HepG2 (cell line): ENCODE measurements at places on chromosomes 5 and 9.
A peak's percentile ranks its signal among the peaks of the same experiment; 100 is the strongest.

DNA sequence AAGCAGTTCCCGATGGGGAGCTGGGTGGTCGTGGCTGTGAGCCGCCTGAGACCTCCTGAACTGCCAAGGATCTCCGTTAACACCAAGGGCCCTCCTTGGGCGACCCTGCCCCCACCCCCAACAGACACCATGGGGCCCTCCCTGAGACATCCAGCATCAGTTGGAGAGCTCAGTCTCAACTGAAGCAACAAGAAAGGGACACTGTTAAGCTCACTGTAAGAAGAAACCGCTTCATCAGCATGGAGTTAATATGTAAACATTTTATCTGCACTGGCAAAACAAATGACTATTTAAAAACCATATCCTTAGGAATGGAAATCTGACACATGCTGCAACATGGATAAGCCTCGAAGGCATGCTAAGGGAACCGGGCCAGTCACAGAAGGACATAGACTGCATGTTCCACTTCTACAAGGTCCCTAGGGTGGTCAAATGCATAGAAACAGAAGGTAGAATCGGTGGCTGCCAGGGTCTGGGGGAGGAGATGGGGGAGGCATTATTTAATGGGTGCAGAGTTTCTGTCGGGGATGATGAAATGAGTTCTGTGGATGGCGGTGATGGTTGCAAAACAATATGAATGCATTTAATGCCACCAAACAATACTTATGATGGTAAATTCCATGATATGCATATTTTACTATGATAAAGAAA, 47.4 kb downstream of the ROR2 start:
- H3K27me3 ChIP-seq, result no peaks in the 10 kb centered on the region; the same call in none of the 2 replicates
- H3K27ac ChIP-seq, result no peak overlapping the region
- DNase-seq, result no peak

DNA sequence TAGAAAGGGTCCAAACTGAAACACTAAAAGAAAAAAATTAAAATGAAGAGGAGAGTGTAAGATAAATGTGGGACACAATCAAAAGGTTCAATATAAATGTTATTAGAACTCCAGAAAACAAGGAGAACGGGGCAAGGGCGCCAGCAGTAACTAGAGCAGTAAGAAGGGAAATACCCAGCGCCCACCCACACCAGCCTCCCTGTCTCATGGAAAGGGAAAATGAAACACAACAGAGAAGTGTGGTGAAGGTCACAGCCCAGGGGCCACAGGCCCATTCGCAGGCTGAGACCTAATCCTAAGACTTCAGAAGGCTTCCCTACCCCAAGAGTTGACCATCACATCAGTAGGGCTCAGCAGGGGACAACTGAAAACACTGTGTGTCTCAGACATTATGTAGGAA, 45.8 kb upstream of the CLK4 start:
- no peak overlapping the region for H3K27ac ChIP-seq
- no peak overlapping the region for H3K4me3 ChIP-seq
- no peaks in the 10 kb centered on the region for H3K36me3 ChIP-seq
- H3K4me1 ChIP-seq, result no peaks in the 10 kb centered on the region
- DNase-seq, result no peak

- H3K27me3 ChIP-seq, result no peaks in the 10 kb centered on the region
- H3K4me3 ChIP-seq, result no peak overlapping the region
- H3K4me1 ChIP-seq, result no peaks in the 10 kb centered on the region
- no peak for DNase-seq
These were observed 110.1 kb downstream of the TMEM167A start for GRCh38 chr5:82967072-82967471.

DNA sequence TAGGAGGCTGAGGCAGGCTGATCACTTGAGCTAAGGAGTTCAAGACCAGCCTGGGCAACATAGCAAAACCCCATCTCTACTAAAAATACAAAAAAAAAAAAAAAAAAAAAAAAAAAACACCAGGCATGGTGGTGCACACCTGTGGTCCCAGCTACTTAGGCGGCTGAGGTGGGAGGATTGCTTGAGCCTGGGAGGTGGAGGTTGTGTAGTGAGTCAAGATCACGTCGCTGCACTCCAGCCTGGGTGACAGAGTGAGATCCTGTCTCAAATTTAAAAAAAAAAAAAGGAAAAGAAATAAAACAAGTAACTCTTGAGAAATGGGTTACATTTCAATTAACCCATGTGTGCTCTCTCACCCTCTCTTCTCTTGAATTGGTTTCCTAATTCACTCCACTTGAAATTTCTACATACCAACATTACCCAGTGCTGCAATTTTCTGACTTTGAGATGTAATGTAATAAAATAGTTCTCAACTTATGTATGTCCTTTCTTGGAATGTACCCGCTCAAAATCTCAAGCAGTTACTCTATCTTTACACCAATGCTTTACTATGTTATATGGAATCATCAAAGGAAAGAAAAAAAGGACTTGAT, 35.8 kb downstream of the TMEM245 start:
- H3K4me1 ChIP-seq, result peaks cover 87% of the 10 kb centered on the region
- H3K27ac ChIP-seq, result no peak overlapping the region
- H3K27me3 ChIP-seq, result no peaks in the 10 kb centered on the region
- DNase-seq, result no peak

DNA sequence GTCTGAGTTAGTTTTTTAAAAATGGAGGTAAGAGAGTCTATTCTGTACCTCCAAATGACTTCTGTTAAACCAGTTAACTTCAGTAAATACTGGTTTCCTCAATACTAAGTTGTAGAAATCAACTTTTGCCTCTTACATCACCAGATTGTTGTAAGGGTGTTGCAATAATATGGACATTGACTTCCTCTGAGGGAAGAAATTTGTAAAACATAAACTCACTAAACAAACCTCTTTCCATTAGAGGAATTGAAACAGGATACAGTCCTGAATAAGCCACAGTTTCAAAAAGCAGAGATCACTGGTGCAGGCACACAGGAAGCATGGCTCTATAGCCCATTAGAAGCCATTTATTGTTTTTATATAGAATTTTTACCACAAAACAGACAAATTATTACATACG, 32.7 kb upstream of the SLCO6A1 start:
- no peaks in the 10 kb centered on the region; the same call in 1 of the 2 replicates for H3K27me3 ChIP-seq
- H3K4me1 ChIP-seq, result peaks cover 6% of the 10 kb centered on the region; the same call in 1 of the 2 replicates
- no peak overlapping the region for H3K4me3 ChIP-seq
- no peak overlapping the region for H3K27ac ChIP-seq
- peak; percentile 7 for DNase-seq
